ENCODE measurements at places on chromosomes 16 and 17.

DNA sequence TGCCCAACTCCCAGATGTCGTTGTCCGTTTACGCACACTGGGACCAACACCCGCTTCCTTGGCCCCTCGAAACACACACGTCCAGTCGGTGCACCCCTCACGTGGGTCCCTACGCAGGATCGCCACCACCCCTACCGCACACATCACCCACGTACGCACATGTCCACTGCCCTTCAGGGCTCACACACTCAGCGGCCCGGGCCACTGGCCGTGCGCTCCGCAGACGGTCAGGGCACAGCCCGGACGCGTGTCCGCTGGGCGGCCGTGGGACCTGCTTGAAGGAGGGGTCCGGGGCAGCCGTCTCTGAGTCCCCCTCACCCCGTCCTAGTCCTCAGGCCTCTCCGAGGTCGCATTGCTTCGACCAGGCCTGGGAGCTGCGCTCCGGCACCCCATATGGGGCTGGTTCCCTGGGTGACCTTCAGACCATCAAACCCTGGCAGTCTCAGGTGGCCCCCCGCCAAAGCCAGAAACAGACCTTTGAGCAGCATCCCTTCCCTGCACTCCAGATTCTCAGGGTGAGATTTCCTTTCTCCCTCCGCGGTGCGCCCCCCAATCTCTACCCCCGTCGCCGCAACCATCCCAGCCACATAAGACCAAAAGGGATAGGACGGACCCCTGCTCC, 914 bp upstream of the GPRC5B start:
- no peak for DNase-seq

- DNase-seq = no peak
These were observed 4.7 kb downstream of the KCTD5 start for GRCh38 chr16:2686912-2687507.

DNA sequence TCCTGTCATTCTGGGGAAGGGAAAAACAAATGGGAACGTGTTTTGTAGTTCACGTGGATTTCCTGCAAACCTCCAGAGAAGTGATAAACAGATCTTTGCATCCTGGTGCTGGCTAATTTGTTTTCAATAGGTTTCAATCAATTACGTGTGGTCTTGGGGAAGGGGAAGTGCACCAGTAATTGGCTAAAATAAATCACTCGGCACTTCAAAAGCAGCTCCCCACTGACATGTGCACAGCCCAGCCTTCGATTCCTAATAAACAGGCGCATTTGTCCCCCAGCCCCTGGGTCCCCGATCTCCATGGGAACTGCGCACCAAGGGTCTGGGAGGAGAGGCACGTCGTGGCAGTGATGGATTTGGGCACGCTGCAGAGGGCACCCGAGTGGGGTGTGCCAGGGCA, 112.9 kb upstream of the GSE1 start:
- no peak for DNase-seq

GRCh38 chr16:57630931-57631845, 2.8 kb downstream of the ADGRG1 start:
- DNase-seq = no peak

DNA sequence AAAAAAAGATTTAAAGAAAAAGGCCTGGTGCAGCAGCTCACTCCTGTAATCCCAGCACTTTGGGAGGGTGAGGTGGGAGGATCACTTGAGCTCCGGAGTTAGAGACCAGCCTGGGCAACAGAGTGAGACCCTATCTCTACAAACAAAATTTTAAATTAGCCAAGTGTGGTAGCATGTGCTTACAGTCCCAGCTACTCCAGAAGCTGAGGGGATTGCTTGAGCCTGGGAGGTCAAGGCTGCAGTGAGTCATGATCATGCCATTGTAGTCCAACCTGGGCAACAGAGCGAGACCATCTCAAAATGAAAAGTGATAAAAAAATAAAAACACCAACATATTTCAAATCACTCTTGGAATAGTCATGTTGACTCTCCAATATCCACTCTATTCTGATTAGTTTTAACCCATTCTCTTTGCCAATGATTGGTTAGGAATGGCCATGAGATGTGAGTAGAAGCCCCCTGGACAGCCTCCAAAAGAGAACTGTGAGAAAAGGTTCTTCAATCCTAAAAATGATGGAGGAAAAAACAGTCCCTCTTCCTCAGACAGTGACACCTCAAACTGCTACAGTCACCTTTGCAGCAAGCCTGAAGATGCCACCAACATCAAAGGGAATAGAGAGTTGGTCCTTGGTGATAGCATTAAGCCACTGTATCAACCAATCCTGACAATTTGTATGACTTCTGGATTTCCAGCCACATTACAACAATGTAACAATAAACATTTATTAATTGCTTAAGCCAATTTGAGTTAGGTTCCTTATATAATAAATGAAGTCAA, 2.9 kb upstream of the KANSL1 start:
- no peak for DNase-seq

DNA sequence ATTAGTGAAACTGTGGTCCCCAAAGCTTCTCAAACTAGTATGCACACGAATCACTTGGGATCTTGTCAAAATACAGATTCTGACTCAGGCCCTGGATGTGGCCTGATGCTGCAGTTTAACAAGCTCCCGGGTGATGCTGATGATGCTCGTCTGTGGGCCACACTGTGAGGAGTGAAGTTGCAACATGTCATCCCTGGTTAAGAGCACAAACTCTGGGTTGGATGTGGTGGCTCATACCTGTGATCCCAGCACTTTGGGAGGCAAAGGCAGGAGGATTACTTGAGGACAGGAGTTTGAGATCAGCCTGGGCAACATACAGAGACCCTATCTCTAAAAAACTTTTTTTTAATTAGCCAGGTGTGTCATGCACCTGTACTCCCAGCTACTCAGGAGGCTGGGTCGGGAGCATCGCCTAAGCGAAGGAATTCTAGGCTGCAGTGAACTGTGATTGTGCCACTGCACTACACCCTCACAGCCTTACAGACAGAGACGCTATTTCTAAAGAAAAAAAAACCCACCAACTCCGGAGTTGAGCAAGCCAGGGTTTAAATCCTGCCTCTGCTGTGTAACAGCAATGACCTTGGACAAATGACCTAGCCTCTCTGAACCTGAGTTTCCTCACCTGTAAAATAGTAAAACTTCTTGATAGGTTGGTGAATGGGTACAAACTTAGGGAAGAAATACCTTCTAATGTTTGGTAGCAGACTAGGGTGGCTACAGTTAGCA, 24.4 kb upstream of the ABAT start:
- no peak for DNase-seq

DNA sequence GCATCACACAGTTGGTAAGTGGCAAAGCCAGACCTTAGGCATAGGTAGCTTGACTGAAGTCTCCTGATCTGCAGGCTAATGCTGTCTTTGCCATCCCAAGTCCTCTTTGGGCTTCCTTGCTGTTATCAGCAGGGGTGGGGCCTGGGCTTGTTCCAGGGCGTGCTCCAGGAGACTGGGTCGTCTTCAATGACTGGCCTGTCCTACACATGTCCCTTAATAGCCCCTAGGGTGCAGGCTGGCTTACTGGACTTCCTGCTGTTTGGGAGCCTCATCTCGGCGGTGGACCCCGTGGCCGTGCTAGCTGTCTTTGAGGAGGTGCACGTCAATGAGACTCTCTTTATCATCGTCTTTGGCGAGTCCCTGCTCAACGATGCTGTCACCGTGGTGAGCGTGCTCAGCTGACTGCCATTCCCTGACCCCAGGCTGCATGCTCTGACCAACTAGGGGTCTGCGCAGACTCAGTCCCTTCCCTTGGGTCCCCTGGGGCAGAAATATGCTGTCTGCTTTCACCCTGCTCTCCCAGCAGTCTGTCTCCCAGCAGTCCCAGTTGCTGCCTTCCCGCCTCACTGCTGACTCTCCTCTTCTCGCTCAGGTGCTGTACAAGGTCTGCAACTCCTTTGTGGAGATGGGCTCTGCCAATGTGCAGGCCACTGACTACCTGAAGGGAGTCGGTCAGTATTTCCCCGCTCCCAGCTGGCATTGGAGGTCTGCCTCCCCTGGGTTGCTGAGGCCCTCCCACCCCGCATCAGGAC, 6.2 kb downstream of the SLC9A5 start:
- DNase-seq = no peak

Measured in activated T-helper 9 cell treated with anti-CD3 and anti-CD28 coated beads, Interleukin-2, amount 50 U/mL, for 16 hours (primary cell).